ENCODE measurements at places on chromosomes 3 and 15.

DNA sequence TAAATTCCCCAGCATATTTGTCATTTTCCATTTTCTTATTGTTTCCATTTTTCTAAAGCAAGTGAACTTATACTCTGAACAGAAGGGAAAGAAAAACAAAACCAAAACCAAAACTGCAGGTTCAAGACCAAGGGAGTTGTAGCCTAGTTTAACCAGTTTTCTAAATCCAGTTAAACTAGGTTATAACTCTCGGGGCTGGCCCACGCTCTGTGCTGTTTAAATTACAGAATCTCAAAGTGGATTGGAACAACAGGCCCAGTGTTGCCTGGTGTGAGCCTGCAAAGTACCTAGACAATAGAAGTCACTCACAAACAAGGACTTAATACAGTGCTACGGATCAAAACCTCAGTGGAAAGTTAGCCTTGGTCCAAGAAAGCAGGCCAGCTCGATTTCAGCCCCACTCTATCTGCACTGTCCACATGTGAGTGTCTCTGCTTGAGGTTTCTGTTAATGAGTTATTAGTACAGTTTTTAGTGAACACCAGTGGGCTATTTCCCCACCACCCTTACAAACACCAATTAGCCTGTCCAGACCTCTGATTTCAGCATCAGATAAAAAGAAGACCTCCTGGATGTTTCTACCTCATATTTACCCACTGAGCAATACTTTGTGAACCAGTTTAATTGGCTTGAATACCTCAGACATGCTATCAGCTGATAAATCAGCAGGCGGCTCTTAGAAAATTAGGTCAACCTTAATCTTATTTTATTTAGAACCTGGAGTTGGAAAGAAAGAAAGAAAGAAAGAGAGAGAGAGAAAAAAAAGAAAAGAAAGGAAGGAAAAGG lies 93.8 kb upstream of the PDZRN3 start:
- DNase-seq, result no peak

DNA sequence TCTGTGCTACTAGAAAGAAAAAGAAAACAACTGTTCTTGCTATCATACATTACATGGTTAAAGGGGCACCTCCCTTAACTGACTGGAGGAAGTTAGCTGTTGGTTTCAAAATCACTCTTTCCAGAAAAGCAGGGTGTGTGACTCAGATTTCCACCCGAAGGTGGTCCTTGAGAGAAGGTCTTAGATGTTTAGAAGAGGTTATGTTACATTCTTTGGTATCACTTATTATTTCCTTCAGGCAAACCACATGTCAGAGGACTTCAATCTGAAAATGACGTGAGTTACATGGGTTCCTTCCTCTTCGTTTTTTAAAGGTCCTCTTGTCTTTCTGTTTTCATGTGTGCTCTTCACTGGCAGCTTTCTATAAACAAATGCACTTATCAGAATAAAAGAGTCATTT lies 307.9 kb upstream of the CBLB start:
- DNase-seq, result no peak

- DNase-seq, result no peak
Observed at GRCh38 chr15:77361456-77361855, 58.4 kb downstream of the PEAK1 start.

GRCh38 chr3:104178680-104179079 lies 1188.0 kb upstream of the ALCAM start:
- no peak for DNase-seq

DNA sequence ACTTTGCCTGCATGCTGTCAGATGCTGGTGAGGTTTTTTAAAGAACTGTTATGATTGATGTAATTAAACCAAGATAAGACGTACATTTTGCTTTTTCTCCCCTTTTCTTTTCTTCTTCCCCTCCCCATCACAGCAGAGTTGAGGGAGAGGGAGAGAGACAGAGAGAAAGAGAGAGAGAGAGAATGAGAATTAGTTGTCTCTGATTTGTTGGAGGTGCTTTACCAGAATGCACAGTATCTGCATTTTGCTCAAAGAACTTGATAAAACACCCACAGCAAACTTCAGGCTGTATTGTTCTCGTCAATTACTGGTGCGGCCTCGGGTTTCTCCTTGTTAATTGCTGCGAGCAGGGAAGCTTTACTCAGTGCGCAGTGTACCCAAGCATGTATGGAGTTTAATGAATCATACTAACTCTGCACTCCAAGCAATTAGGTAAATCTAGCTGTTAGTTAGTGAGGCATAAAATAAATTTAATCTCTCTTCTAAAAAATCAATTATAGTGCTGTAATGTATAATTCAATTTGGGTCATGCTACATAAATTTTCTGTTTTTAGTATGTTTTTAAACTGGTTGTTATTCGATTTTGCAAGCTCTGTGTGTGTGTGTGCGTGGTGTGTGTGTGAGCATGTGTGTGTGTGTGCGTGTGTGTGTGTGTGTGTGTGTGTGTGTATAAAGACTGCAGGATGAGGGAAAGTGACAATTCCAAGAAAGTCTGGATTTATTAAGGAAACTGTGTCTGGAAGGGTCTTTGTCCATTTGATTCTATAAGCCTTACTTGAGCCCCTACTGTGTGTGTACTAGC lies 273.4 kb downstream of the TLE3 start:
- DNase-seq, result no peak

GRCh38 chr3:42179110-42179725 lies 86.8 kb downstream of the CCK start:
- DNase-seq, result peak; percentile 66

DNA sequence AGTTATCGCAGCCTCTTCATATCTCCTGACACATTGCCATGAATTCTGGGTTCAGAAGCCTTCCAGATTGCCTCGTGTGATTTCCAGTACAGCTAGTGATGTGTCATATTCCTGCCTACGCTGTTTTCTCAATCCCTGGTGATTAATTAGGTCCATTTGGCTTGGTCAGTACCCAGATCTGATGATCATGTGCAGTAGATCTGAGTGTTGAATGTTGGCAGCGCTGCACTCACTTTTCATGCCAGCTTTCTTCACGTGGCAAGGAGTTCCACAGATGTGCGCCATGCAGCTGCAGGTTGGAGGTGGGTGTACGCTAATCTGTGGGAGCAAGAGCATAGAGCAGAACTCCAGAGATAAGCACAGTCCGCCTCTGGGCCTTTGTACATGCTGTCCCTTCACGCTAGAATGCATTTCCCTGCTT lies 86.9 kb upstream of the COL6A5 start:
- no peak for DNase-seq

DNA sequence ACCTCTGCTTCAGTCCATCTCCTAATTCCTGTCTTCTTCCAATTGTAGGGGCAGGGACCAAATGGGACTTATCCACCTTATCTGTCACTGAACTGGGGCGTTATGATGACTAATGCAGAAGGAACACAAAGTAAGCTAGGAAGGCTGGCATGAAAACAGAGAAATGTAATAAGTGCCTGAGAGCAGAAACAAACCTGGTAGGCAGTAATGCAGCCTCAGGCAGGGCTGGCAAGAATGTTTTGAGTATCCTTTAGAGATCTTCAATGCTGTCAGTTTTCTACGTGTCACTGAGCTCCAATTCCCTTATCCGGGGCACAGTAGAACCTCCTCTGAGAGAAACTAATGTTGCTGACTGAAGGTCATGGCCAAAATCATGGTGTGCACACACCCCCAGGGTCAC lies 246.2 kb upstream of the TBL1XR1 start:
- no peak for DNase-seq

GRCh38 chr15:52199271-52199670 lies 8.1 kb upstream of the GNB5 start:
- no peak for DNase-seq

GRCh38 chr3:191461113-191461595 lies at the start of gene PYDC2:
Gene PYDC2 (plus strand): TSS chr3:191461163. CDS start chr3:191461163, 0 bp downstream.
- DNase-seq, result no peak

DNA sequence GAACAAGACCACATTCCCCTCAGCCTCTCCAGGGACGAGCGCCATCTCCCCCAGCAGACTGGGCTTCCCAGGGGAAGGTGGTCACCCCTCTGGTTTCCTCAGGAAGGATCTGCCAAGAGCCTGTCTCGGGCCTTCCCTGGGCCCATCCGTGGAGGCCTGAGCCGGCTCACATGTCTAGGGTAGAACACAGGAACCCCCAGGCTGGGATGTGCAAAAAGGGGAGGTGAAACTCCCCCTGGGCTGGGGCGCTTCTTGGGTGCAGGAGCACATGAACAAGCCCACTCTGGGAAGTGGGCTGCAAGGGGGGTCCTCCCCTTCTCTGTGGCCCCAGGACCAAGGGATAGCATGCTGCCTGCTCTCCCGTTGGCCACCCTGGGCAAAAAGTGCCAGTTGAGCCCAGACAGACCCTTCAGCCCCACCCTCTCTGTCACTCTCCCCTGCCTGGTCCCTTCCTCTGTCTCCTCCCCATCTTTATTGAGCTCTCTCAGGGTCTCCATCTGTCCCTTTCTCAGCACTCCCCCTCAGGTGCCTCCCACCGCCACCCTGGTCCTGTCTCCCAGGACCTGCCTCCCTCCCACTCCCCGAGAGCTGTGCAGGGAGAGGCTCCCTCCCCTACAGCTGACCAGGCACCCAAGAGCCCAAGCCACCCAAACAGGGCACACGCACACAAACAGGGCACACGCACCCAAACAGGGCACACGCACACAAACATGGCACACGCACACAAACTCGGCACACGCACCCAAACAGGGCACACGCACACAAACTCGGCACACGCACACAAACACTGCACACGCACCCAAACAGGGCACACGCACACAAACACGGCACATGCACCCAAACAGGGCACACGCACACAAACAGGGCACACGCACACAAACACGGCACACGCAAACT lies 864 bp downstream of the SEMA3G start:
- peak; percentile 19 for DNase-seq

- no peak for DNase-seq
Observed at GRCh38 chr3:23913182-23913581, 3.6 kb downstream of the NKIRAS1 start.

DNA sequence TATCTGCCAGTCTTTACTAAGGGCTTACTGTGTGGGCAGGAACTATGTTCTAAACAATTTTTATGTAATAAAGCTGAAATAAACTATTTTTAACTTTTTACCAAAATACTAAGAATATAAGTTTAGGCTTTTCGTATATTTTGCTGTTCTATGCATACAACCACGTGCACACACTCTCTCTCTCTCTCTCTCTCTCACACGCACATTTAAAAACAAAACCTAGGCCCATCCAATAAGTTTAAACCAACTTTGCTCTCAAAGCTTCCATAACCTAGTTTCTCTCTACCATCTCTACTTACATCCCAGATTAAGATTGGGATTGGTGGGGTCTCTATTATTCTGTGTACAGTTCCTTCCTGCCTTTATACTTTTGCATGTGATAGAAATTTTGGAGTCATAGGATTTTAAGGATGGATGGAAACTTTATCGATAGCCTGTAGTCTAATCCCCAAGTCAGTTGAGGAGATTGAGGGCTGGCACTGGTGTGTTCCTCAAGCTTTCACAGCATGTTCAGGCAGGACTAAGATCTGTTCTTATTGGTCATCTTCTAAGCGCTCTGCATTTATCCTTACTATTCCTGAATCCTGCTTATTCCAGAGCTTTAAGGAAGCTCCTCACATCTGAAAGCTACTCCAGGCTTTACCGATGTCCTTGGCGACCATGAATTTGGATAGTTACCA lies 1.8 kb downstream of the GPR171 start:
- DNase-seq, result no peak

- no peak for DNase-seq
Observed at GRCh38 chr3:79368403-79368802, 399.4 kb downstream of the ROBO1 start.

GRCh38 chr3:107430996-107431245 lies 53.7 kb downstream of the CCDC54 start:
- DNase-seq, result no peak

DNA sequence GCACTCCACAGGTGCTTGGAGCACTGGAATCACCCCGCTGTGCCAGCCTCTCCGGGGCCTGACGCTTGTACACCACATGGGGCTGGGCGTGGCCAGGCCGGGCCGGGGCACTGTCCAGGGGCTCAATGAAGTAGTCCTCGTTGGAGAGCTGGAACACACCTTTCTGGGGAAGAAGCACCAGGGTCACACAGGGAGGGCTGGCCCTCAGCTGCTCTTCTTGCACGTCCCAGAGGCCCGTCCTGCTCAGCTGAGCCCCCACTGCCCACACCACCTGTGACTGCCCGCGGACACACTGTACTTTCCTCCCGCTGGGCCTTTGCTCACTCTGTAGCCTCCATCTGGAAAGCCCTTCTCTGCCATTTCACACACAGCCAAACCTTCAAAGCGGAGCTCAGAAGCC lies 13.3 kb downstream of the ADAMTS7 start:
- DNase-seq, result no peak

- DNase-seq, result no peak
Observed at GRCh38 chr15:64361259-64361658, 5.3 kb upstream of the CSNK1G1 start.

DNA sequence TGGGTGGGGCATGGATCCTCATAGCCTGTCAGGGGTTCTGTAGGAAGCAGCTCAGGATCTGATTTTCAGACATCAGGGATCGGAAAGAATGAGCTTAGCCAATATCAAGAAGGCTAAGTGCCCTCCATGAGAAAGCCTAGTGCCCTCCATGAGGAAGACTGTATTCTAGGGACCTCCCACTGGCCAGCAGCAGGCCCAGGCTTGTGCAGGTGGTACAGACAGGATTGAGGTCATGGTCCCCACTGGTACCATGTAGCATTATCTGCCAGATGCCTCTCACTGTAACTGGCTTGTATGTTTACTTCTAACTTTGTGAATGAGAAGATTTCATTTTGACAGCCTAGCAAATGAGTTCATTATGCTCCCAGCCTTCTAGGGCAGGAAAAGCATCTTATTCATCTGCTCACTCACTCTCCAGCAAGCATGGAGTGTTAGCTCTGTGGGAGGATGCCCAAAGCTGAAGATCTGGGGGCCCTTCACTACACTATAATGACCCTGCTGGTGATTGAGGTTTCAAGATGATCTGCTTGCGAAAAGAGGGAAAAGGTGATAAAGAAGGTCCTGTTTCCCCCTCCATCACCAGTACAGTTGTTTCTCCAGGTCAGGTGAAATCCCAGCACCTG lies 7.5 kb downstream of the EPHB1 start:
- DNase-seq, result no peak

- DNase-seq, result no peak
Observed at GRCh38 chr15:84111575-84111974, 124.0 kb upstream of the GOLGA6L4 start.

- no peak for DNase-seq
Observed at GRCh38 chr3:153767601-153768560, 353.3 kb upstream of the ARHGEF26 start.

DNA sequence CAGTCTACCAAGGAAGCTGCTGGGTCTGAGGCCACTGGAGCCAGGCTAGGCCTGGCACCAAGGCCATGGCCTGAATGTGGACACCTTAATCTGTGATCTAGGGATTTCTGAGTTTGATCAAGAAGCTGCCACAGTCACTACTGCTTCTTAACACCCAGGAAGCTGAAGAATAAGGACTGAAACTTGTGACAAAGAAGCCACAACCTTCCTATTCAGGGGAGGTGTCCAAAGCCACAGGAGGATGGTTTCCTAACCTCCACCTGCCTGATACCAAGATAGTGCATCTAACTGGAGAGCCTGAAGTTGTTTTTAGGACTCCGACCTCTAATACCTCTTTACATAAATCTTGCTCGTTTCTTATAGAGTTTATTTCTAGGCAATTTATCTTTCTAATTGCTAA lies 5.5 kb upstream of the ANO10 start:
- DNase-seq, result no peak
